ENCODE measurements at places on chromosomes 2 and 18.

GRCh38 chr2:110796716-110797301, 64.4 kb downstream of the ACOXL start:
- DNase-seq: no peak

GRCh38 chr2:19009510-19009909, 348.9 kb downstream of the OSR1 start:
- no peak for DNase-seq

DNA sequence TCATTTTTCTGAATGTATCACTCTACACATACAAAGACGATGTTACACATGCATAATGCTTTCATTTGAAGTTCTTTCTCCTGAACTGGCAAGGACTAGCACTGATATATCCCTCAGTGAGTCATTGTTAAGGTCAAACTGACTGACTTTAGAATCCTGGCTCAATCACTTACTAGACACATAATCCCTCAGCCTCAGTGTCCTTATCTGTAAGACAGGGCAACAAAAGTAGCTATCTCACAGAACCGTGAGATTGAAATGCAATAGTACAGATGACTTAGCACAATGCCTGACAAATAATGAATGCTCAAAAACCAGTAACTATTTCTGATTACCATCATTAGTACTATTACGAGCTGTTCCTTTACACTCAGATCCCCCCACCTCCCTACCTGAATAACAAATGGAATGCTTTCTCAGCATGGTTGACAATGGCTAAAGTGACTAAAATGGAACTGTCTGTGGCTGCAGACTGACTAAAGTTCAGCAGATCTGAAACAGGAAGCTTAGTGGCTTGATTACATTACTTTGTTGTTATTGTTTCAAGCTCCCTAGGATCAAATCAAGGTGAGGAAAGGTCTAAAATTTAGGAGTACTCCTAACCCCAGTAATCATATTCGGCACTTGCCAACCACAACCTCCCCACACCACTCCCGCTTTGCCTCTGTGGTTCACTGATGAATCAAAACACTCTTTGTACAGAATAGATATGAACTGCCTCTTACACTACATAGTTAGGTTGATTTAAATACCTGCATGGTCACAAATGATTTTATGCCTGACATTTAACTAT, 35.8 kb upstream of the CACNB4 start:
- no peak for DNase-seq

GRCh38 chr2:232296776-232297525, 81.6 kb upstream of the ALPP start:
- DNase-seq: no peak

GRCh38 chr2:110157153-110157793, 41.7 kb upstream of the MALL start:
- DNase-seq: no peak

GRCh38 chr2:169768262-169768995, 30.2 kb upstream of the SSB start:
- peak; percentile 2 for DNase-seq

DNA sequence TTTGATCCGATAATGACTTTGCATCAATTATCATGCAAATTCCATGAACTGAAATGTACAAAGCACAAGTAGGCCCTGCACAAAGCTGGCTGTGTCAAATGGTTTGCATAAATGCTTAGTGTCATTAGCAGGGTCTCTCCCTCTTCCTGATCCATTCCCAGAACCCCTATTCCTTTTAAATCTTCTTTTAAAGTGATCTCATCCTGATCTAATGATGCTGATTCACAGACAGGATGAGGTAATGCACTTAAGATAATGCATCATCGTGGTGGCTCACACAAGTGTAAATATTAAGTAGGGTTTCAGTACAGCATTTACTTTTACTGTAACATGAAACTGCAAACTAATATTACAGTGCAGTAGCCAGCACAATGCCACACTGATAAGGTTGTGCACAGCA, 304.8 kb upstream of the SOX11 start:
- no peak for DNase-seq

- DNase-seq: no peak
Observed at GRCh38 chr18:12304351-12305210, 3.5 kb upstream of the TUBB6 start.

GRCh38 chr2:119223521-119224390, at the start of gene STEAP3:
Gene STEAP3, plus strand, starts transcription at chr2:119223834. Its CDS starts 7,179 bp downstream, at chr2:119231013.
- no peak for DNase-seq

- DNase-seq: no peak
Observed at GRCh38 chr18:75132931-75133525, 75.9 kb downstream of the PTGR3 start.

DNA sequence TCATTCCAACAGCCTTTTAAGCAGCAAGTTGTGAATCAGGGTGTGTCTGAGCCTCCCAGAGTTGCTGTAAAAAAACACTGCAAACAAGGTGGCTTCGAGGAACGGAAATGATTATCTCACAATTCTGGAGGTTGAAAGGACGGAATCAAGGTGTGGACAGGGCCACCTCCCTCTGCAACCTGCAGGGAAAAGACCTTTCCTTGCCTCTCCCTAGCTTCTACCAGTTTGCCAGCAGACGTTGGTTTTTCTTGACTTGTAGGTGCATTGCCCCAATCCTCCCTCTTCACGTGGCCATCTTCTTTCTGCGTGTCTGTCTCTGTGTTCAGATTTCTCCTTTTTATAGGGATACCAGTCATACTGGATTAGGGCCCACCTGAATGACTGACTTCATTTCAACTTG, 24.8 kb upstream of the TMEM131 start:
- no peak for DNase-seq

GRCh38 chr2:95346738-95347671, 49.9 kb downstream of the KCNIP3 start:
- no peak for DNase-seq

DNA sequence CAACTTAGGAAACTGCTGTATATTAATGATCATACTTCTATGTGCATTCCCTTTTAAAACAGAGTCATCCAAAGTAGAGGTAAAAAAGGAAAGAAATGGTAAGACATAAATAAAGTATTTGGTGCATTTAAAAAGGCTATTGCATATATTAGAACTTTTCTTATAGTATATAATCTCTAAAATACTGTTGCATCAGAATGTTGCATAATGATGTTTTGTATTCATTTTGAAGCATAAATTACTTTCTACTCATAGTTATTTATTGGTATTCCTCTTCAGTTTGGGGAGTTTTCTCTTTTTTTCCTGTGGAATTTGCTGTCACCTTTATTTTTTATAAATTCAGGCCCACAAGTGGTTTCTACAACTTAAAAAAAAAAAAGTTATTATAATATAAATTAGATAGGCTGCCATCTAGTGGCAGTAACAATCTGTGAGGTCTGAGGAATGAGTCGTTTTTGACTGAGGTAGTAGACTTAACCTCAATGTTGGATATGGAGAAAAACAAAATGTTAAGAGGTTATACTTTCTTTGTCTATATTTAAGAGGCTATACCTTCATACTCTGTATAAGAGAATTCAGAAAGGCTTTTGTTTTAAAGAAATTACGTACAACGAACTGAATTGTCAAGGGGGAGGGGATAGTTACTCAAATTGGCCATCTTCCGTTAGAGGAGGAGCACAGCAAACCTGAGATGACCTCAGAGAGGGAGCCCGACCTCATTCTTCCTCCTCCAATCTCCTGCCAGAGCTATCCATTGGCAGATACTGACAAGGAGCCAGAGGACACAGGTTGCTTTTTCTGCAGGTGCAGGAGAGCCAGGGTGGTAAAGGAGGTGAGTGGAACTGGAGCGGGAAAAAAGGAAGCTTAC, 23.8 kb downstream of the ANKAR start:
- DNase-seq: peak; percentile 39

DNA sequence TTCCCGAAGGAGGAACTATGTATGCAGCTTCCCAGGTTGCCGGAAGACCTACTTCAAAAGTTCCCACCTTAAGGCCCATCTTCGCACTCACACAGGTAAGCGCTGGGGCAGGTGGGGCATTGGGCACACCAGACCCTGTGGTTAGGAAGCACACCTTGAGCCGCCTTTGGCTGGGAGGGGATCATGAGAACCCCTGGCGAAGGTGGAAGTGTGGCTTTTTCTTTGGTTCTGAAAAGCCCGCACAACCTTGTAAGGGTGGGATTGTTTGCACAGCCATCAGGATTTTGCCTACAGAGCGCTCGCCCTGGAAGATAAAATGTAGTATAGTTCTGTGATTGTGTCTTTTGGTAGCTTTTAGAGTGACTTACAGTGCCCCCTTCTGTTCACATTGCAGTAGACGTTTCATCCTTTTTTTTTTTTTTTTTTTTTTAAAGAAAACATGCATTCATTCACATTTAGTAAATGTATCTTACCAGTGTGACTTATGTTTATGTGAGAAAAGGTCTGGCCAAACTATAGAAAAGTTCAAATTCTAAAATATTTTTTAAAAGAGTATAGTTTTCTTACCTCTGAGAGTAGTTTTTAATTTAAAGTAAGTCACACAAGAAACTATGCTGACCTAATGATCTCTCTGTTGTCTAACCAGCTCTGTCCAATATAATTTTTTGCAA, 5.3 kb downstream of the KLF11 start:
- DNase-seq: no peak

GRCh38 chr2:10457846-10458598, 9.9 kb upstream of the ODC1 start:
- DNase-seq: no peak

- no peak for DNase-seq
Observed at GRCh38 chr2:74815941-74816340, 18.0 kb upstream of the HK2 start.

DNA sequence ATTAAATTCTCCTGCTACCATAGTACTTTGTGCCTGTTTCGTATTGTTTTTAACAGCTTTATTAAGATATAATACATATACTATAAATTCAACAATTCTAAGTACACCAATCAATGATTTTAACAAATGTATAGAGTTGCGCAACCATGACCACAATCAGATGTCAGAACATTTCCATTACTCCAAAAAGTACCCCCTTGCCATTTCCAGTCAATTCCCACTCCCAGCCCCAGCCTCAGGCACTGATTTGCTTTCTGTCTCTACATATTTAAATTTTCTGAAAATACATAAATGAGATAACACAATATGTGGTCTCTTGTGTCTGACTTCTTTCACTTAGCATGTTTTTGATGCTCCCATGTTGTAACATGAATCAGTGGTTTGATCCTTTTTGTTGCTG, 193.9 kb downstream of the FIGN start:
- DNase-seq: no peak
